HT1080 (cell line): ENCODE measurements at places on chromosomes 16 and 17.

DNA sequence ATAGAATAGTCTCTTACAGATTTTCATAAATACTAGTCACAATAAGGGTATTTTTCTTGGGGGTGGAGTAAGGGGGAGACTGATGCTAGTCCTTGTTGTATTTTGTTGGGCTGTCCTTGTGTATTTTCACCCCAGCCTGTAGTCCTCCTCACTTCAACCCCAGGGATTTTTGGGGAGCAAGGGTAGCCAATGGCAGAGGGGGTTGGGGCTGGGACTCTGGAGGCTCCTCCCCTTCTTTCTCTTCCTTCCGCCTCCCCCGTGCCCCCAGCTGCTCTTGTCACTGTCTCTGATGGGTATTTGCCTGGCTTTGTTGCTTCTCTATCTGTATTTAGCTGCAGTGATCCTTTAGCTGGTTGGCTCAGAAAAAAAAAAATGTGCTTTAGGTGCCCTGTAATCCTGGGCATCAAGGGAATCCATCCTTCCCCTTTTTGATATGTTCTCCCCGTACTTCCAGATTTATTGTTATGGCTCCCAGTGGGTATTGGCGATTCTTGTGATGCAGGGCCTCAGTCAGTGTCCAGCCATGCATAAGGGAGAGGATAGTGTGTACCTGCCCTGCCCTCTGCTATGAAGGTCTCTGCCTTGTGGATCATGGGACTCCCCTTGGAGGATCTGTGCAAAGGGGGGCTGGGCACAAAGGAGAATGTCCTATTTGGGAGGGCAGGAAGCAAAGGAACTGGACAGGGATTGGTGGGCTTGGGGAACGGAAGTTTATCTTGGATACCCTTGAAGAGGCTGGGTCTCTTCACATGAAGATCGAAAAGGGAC, 16.5 kb downstream of the SNF8 start:
- DNase-seq = no peak

DNA sequence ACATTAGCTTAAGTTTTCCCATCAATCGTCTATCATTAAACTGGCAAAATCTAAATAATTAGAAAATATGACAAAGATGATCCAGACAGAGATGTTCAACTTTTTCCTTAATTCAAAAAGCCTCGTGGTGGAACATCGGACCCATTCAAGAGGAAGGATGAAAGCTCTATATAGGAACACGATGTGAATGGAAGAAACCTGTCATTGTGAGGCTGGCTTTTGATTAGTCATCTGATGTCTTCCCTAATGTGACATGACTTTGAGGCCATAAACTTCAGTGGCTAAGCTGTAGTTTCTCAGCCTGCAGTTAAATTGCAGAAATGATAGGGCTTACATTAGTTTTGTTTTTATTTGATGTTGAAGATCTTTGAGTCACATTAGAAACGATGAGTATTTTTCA, 1.0 kb downstream of the AMZ2 start:
- DNase-seq = no peak

DNA sequence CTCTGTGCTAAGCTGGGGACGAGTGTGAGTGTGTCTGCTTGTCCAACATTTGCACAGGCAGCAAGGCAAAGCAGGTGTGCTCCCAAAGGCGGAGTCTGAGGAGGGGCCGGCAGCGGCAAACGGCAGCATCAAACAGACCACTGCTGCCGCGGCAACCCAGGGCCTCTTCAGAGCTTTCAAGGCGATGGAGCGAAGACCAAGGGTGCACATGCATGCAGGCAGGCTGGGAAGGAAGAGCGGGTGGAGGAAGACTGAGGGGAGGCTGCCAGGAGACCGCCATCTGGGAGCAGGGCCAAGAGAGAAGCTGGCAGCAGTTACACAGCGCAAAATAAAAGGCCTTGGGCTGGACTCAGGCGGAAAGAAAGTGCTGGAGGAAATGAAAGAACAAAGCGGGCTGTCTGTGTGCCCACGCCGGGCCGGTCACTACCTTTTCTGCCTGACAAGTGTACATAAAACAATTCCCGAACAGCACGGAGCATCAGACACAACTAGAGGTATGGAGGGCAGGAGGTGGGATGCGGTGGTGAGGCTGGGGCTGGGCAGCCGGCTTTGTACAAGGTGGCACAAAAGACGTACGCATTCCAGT, 8.5 kb downstream of the TIMM22 start:
- no peak for DNase-seq

- DNase-seq = no peak
Measured at GRCh38 chr17:77501101-77501566, 360.4 kb downstream of the SEC14L1 start.

DNA sequence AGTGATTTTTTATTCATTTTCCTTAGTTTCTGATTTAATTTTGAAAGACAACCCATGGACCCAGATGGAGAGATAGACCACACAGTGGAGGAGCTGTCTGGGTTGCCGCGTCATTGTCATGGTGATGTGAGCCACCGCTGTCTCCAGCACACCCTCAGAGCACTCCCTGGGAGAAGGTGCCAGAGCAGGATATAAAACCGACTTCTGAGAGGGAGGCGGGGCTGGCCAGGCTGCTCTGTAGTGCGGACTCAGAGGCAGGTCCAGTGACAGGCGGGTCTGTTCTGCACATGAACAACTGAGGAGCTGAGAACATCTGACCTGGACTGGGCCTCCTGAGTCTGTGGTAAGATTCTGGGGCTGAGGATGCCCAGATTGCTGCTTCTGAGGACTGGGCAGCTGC, 216.3 kb upstream of the NLRP1 start:
- no peak for DNase-seq

DNA sequence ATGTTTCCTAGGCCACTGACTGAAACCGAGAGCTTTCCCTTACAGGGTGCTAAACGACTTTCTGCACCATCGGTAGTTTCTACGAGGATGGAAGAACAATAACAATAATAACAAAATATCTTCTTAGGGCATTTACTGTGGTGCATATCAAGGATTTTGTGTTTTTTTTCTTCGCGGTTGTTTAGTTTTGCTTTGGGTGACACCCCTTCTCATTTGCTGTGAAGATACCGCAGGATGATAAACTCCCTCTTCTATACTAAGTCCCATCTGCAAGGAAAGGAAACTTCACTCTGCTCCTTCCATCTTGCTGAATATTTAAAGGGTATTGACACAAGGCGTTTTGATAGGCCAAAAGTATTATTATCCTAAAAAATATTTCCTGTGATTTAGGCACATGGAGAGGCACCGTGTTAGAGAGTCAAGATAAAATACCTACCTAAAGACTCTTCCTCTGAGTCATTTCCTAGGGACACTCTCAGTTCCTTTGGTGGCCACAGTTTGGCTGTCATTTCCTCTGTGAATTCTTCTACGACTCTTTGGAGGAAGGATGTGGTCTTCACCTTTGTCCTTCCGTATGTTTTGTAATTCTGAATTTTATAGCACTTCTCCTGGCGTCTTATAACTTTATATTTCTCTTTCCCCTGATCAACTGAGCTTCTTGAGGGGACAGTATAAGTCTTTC, 318.8 kb downstream of the CDH13 start:
- peak; percentile 90 for DNase-seq

GRCh38 chr17:18928628-18929125, 23.3 kb upstream of the SLC5A10 start:
- DNase-seq = no peak

DNA sequence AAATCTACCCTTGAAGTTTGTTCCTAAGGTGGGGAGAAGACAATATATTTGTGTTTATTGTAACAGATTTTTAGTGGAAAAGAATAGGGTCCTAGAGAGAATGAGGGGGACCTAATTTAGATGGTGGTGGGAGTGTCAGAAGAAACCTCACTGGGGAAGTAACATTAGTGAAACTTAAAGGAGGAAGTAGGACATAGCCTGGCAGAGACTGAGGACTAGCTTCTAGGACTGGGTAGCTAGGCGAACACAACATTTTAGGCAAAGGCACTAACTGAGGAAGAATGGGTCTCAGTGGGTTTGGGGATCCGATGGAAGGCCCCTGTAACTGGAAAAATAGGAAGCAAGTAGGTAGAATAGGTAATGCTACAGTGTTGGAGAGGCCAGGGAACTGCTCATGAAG, 4.2 kb upstream of the ARL2BP start:
- DNase-seq = no peak

DNA sequence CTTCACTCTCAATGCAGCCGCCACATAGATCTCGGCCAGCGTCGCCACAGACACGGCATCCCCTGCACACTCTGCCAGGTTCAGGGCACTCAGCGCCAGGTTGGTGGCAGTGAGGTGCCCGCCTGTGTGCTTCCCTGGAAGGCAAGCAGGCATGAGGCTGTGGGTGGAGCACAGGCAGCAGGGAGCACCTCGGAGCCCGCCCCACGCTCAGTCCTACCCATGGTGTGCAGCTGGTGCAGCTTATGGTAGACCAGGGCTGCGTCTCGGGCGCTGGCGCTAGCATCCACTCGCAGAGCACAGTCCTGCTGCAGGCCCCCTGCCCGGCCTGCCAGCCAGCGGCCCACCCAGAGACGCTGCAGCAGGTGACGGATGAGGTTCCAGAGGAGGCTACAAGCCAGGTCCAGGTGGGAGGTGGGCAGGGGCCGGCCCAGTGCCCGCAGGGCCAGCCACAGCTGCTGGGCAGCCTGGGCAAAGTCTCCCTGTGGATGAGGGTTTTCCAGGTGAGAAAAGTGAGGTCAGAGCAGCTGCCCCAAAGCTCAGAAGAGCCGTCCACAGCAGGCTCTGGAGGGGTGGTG, 20.5 kb downstream of the SREBF1 start:
- no peak for DNase-seq

- peak; percentile 91 for DNase-seq
Measured at GRCh38 chr17:8153525-8153956, 1.3 kb upstream of the PER1 start.

GRCh38 chr16:83940630-83941378, 12.2 kb upstream of the OSGIN1 start:
- DNase-seq = no peak

- DNase-seq = no peak
Measured at GRCh38 chr17:3970668-3971067, 6.4 kb upstream of the ATP2A3 start.

GRCh38 chr17:48873209-48873608, 19.4 kb upstream of the ATP5MC1 start:
- no peak for DNase-seq
